ENCODE measurements at places on chromosomes 6 and 20. TPM values are rescaled to one million over a fixed set of nuclear protein-coding genes. Genes with fewer than 3 reads are reported as not detected.

- peak; percentile 69 for DNase-seq
These were observed 510.5 kb upstream of the MAP3K7 start for GRCh38 chr6:91097364-91097763.

GRCh38 chr6:46269447-46270229 lies 98.9 kb upstream of the ENPP5 start:
- DNase-seq: peak; percentile 43

DNA sequence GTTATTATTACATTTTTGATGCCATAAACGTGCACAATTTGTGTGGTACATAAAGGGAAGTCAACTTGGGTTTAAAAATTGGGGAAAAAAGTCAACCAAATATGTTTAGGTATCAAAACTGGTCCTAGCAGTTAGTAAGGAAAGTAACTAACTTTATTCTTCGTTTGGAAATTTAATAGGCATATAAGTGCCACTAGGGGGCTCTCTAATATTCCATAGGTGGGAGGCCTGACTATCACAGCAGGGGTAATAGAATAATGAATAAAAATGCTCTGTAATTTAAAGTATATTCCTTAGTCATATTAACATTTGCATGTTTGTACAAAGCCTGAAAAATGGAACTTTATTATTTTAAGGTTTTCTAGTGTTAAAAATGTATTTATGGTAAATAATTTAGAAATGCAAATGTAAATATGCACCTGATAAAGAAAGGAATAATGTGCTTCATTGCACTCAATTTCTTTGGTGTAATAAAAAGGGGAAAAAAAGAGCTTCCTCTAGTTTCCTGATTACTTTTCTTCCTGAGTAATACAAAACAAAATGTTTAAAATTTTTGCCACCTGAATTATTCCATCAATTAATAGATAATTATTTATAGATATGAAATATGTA lies 125.7 kb upstream of the HDAC2 start:
- DNase-seq: peak; percentile 33

DNA sequence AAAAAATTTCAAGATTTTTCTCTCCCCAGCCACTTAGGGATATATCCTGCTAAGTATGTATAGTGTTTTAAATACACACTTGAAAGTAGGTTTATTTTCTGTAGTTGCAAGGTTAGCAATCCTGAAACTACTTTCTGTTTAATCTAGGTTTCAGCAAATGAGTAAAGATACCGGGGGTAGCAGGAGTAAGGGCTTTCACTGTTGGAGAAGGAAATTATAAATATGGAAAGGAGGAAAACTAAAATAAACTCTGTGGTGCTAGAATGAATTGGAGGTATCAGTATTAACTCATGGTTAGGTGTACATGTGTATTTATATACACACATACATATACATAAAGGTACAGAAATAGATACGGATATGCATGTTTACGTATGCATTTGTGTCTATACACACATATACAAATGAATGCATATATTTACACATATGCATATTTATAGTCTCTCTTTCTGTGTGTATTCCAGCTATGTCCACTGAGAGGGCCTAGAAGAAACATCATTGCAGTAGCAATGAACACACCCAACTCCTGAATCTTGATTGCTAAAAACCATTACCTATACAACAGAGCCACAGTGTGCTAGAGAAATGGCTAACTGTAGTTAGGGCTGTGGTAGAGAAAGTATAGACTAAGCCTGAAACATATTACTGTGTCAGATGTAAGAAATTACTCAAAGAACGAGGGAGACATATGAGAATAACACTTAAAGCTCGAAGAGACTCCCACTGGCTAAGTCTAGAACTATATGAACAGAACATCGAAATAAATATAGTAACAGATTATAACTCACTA lies 95.9 kb upstream of the EMILIN3 start:
- no peak for DNase-seq

DNA sequence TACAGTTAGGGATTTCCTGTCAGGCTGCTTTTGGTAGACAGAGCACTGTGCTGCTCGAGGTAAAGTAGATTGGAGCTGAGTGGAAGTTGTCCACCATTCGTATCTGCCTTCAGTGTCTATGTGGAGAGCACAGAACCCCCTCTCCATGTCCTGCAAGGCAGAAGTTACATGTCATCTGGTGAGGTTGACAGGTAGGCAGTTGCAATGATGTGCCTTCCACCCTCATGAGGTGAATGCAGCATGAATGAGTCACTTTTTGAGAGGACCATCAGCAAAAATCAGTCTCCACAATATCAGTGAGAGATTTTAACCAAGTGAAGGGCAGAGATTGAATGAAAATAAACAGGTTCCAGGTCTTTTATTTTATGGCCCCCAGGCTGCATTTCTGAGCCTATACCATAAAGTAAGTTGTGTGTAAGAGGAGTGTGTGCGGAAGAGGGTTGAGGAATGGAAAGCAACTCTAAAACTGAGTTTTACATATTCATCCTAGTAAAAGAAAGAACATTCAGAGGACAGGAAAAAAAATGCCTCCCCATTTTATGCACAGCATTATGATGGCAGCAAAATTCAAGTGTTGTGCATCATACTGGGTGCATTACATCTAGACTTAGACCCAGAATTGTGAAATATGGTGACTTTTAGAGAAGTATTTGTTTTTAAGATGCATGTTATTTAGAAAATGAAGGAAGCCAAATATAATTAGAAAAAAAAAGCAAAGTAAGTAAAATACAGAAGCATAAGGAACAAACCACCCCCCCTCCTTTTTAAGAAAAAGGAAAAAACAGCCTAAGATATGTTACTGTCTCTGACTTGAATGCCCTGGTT lies 15.8 kb downstream of the TRAPPC3L start:
- no peak for DNase-seq

DNA sequence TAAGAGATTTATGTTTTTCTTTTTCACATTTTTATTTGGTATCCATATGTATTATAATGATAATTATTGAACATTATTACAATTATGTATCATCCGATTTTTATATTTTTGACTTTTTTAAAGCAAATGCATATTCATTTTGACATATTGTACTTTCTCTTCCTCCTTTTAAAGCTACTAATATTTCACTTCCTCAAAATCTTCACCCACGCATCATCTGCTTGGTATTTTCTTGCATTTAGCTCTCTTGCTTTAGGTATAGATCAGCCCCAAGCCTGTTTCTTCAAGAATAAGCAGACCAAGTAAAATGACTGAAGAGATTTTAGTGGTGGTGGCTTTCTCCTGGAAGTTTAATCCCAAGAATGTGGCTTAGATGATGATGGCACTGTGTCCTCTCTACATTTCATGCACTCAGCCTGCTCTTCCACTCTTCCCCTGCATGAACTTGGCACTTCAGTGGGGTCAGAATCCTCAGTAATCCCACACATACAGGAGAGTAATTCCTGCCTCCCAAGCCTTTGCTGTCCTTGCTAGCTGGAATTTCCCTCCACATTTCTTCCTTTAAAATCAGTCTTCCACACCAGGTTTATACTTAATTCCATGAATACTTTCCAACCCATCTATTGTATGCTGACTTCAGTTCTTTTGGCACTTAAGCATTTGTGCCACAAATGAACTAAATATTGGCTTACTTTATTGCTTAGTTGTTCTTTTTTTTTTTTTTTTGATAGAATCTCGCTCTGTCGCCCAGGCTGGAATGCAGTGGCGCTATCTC lies 8.2 kb downstream of the NCOA7 start:
- DNase-seq: no peak

DNA sequence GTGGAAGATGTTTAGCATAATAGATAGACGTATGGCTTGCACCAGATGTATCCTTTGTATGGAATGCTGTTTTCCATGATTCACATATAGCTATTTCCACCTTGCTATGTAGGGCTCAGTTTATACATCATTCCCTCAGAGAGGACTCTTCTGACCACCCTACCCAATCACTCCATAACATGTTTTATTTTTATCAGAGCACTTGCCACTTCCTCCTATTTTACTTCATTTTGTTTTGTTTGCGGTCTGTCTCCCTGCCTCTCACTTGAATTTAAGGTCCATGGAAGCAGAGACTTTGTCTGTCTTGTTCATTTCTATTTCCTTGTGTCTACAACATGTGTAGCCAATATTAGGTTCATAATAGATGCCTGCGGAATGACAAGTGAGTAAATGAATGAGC lies 266.9 kb upstream of the CITED2 start:
- no peak for DNase-seq

- peak; percentile 50 for DNase-seq
These were observed 254.9 kb downstream of the PRL start for GRCh38 chr6:22041797-22042480.

The TUBB2A gene
- 77.1 TPM for polyA plus RNA-seq

The MATN4 gene
- polyA plus RNA-seq: 0.37 TPM
